Left ventricle myocardium inferior (tissue), 1 donor: ENCODE measurements at places on chromosomes 6 and 20.

DNA sequence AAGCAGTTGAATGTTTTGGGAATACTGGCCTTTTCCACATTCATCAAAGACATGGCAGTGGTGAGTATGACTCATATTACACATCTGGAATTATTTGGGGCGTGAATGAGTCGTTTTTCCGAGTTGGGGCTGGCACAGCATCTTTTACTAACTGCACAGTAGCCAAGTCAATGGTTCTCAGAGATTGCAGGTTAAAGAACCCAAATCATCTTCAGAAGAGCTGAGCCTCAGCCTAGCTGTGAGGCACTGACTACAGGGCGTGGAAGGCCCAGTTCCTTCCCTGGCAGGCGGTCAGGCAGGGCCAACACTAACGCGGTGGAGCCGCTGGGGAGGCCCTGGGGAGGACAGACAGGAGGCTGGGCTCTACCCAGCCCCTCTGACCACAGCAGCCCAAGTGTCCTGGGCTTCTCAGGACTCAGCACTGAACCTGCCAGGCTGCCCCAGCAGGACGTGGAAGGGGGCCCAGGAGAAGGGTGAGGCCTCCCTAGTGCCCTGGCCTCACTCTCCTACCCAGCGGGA lies 20.1 kb upstream of the HELZ2 start:
- no peak for DNase-seq

DNA sequence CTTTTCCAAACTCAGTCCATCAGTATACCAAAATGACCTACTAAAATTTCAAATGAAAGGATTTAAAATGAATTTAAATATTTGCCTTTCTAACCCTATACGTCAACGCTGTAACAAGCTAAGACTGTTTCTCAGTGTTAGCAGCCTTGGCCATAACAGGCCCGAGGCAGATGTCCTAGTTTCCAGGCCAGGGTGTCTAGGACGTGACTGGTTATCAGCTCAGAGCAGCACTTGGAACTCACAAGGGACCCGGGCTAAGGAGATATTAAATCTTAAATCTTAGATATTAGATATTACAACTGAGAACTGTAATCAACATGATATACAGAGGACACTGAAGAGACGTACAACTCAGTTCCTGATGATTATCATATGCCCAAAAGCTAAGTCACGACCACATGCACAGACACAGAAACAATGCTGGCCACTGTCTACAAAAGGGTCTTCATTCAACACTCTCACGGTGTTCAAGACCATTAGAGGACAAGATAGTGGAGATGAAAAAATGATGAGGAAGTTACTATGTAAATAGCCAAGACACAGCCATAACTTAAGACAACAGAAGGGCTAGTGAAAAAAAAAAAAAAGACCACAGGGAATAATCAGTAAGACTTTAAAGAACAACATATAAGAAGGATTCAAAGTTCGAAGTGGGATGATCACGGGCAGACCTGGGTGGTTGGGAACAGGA lies at the start of gene CLDN20:
Gene CLDN20 (plus strand): TSS at position 641 of the 691 bp plus-strand sequence. CDS start 11,707 bp downstream, outside the sequence.
- DNase-seq = no peak

DNA sequence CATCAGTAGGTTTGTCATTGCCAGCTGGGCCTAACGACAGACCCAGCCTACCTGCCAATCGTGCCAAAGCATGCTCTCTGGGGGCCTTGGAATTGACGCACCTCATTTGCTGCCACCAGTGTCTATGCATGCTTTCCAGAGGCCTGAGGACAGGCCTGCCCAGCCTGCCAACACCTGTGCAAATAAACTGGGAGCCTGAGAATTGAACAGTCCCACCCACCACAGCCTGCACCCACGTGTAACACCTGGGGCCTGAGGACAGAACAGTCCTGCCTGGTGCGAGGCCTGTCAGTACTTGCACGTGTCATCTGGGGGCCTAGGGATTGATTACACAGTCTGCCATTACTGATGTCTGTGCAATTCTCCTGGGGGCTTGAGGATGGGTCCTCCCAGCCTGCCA lies 6.2 kb upstream of the RNF217 start:
- DNase-seq = no peak

GRCh38 chr20:63501818-63502670 lies 3.2 kb upstream of the EEF1A2 start:
- peak; percentile 81 for DNase-seq

- DNase-seq = no peak
These were observed at the start of gene NKX2-4 for GRCh38 chr20:21397341-21398108. TSS of gene NKX2-4 (minus strand) at chr20:21397526. CDS start at chr20:21397399, 127 bp downstream.

DNA sequence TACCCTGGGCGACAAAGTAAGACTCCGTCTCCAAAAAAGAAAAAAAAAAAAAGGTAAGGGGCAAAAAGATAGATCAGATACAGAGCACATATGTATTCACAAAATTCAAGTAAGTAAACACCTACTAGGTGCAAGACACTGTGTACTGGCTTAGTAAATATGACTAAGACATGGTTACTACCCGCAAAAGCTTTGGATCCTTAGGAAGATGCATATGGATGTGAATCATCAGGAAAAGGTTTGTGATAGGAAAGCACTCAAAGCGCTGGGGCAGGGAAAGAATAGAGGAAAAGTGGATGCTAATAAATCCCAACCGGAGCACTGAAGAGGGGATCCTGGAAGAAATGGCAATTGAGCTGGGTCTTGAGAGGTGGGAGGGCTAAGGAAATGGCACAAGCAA lies 118.8 kb upstream of the FAM184A start:
- no peak for DNase-seq

- no peak for DNase-seq
These were observed 5.4 kb upstream of the ZNFX1 start for GRCh38 chr20:49283176-49283702.

GRCh38 chr6:12490351-12490903 lies 200.3 kb downstream of the EDN1 start:
- no peak for DNase-seq

DNA sequence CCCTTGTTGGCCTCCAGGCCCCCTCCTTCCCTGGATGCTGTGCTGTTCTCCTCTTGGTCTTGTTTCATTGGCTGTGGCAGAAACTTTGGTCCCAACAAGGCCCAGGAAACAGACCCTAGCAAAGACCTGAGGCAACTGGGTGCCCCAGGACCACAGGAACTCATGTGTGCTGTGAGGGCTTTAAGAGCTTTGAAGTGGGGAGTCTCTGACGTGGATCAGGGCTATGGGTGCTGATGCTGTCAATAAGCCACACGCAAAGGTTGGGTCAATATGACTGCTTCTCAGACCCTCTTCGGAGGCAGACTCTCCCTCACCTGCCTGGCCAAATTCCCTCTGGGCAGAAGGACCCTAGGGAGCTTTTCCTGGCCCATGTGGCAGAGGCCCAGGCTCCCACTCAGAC lies 91.5 kb upstream of the MLN start:
- no peak for DNase-seq

DNA sequence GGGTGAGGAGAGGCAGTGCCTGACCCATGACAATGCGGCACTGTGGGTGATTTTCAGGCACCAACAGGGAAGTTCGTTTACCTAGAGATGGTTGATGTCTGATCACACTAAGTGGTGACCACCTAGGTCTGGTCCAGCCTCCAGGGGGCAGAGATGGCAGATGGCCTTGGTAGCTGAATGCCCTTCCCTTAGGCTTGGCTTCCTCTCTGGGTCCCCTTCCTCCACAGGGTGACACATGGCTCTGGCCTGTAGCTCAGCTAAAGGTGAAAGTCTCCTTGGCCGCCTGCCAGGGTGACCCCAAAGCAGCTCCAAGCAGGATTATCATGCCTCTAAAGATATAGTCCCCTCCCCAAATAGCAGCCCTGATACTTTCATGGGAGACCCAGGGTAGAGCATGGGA lies 6.4 kb downstream of the GDAP1L1 start:
- DNase-seq = no peak

- no peak for DNase-seq
These were observed 16.3 kb downstream of the RBM24 start for GRCh38 chr6:17297271-17298080.

- no peak for DNase-seq
These were observed 45.6 kb downstream of the LRRN4 start for GRCh38 chr20:6008254-6008653.

DNA sequence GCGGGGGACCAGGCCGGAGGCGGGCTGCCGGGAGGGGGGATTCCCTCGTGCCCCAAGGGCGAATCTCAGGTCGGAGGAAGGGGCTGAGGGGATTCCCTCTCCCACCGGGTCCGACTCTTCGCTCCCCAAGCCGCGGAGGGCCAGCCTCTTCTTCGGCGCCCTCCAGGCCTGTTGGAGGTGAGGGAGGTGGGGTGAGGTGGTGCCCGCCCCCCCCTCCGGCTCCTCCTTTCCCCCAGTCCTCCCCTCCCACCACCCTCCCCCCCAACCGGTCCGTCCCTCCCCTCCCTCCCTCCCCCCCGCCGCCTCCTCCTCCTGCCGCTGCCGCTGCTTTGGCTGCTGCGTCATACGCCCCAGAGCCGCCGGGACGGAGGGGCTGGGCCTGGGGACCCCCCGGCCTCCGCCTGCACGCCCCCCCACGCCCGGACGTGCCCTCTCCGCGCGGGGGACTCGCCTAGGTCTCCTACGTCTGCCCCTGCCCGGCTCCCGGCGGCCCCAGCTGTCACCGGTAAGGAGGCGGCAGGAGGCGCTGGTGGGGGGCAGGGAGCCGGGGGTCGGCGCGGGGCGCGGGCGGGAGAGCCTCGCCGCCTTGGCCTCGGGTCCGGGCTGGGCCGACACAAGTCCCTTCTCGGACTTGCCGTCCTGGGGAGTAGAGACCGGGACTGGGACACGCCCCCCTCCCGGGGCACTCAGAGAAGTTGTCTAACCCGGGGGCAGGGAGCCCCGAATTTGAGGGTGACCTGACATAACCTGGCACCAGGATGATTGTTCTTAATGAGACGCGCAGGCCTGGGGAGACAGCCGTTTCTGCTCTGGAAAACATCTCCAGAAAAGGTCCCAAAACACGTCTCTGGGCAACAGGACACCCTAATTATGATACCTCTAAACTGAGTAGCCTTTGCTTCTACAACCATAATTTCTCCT lies at the start of gene PHF1:
Gene PHF1 (plus strand): TSS at position 304 of the 921 bp plus-strand sequence. CDS start 1,250 bp downstream, outside the sequence.
- peak; percentile 82 for DNase-seq

DNA sequence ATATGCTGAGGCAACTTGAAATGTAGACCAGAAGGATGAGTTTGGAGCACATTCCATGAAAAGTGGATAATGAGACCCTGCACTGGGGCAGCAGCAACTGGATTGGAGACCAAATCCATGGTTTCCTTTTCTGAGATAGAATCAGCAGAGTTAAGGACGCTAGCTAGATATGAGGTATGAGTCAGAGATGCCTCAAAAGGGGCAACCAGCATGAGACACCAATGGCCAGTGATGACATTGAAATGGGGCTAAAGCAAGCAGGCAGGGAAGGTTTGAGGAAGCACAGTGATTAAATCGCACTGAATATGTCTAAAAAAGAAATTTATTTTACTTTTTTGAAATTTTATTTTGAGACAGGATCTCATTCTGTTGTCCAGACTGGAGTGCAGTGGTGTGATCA lies 802.4 kb downstream of the TFAP2A start:
- DNase-seq = no peak

DNA sequence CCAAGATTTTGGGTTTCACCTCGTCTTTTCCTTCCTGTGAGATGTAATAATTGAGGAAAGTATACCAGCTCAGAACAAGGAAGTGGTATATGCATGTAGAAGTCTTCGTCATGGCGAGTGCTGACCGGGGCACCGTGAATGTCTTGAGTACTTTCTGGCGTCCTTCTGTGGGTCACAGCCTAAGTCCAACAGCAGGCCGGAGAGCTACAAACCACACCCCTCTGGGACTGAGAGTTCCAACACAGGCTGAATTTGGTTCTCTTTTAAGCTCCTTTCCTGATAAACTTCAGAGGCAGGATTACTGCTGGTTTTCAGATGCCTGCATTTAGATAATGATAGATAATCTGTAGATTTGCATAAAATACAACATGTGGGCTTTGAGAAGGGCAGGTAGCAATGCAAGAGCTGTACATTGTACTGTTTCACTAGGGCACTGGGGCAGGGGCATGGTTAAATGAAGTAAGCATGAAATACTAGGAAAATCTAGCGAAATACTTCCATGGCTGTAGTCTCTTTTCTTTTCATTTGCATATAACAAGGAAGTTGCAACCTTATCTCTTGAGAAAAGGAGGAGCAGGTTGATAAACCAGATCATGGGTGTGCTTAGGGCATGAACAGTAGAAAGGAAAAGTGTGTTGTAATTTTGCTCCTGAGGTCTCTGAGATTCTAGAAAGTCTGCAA lies at the start of gene ADTRP:
Gene ADTRP (minus strand): TSS at position 156 of the 681 bp plus-strand sequence. CDS start 44 bp downstream, at position 112.
- DNase-seq = no peak

DNA sequence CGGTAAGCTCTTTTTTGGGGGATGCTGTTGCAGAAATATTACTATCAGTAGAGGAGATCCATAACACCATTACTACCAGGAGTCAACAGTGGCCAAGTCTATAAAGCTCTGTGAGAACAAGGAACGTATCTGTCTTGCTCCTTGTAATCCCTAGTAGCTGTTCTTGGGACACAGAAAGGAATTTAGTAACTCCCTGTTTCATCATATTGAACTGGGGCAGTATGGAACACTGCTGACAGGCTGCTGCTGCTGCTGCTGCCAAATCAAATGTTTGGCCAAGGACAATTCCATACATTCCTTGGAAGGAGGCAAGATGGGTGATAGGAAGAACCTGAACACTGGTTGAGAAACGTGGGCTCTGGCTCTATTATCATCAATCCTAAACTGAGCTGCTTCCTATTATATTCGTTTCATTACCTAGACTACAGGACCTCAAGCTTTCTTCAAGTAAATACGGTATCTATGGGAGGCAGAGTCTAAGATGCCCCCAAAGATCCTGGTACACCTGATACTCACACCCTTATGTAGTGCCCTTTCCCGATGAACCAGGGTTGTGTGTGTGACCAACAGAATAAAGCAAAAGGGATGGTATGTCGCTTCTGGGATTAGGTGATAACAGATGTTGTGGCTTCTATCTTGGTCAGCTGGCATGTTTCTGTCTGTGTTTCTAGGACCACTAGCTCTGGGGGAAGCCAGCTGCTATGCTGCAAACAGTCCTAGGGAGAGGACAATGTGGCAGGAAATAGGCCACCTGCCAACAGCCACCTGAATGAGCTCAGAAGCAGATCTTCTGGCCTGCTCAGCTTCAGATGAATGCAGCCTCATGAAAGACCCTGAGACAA lies 39.5 kb downstream of the ELOVL5 start:
- DNase-seq = no peak

GRCh38 chr6:37137201-37138090 lies 32.5 kb upstream of the PIM1 start:
- DNase-seq = no peak

DNA sequence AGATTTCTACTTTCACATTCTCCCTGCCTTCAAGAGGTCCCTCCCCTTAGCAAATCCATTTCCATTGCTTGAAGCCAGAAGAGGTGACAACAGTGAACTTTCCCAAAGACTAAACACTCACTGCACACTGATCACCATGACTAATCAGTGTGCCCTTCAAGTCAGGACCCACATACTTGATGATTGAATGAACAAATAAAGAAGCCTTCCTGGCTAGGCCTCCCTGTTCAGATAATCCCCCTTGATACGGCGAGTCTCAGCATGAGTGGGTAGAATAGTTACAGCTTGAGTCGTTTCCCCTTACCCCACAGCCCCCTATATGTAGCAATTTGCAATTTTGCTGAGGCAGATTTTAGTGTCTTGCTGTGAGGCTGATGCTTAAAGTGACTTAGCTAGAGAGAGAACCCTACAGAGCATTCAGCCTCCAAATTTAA lies 102.2 kb downstream of the UNC5CL start:
- DNase-seq = no peak

- DNase-seq = no peak
These were observed 358.8 kb upstream of the JAG1 start for GRCh38 chr20:11032611-11033010.
